ENCODE measurements at places on chromosomes 12 and 14. TPM values are rescaled to one million over a fixed set of nuclear protein-coding genes. Genes with fewer than 3 reads are reported as not detected.

The KLRD1 gene
- 0.20 TPM for total RNA-seq

The VEZT gene
- 52.9 TPM for total RNA-seq

The G2E3 gene
- total RNA-seq: 23.9 TPM

The A2M gene
- not detected for total RNA-seq

The APOF gene
- total RNA-seq: not detected

The HOXC11 gene
- total RNA-seq: not detected

The PLEK2 gene
- not detected for total RNA-seq

The CLEC9A gene
- not detected for total RNA-seq
